ENCODE measurements at places on chromosomes 13 and 19.

- DNase-seq: no peak
These were observed 68.1 kb upstream of the STARD13 start for GRCh38 chr13:33353646-33354045.

GRCh38 chr13:21326155-21327031 is 132.7 kb downstream of the ZDHHC20 start:
- DNase-seq: peak; percentile 60

GRCh38 chr13:27039171-27039701 is 132.4 kb downstream of the USP12 start:
- DNase-seq: no peak

- DNase-seq: no peak
These were observed 171.9 kb downstream of the ITGBL1 start for GRCh38 chr13:101624210-101624922.

GRCh38 chr13:98041081-98041820 is 87.8 kb downstream of the IPO5 start:
- DNase-seq: no peak

GRCh38 chr19:14078411-14078810 is 5.8 kb downstream of the MISP3 start:
- no peak for DNase-seq

DNA sequence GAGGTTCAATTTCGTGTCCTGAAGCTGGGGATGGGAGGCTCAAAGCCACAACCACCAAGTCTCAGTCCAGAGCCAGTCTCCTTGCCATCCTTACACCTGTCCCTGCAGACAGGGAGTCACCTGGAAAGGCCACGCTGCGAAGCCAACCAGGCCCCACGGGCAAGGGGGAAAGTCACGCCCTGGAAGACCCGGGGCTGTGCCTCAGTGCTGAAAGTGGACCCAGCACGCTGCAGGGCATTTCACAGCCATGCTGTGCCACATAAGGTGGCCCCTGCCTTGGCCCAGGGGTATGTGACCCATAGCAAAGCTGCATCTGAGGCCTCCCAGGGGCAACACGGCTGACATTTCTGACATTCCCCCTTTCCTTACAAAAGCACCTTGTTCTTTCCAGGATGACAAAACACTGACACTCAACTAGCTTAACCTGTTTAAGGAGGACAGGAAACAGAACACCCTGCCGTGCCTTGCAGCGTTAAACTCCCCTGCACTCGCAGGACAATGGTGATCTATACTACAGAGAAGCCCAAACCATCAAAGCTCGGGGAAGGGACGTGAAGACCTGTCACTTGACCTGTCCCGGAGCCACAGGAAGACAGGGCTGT is 14.8 kb downstream of the CHERP start:
- no peak for DNase-seq

- DNase-seq: peak; percentile 91
These were observed 630 bp downstream of the RNF126 start for GRCh38 chr19:662207-662961.

Data from mucosa of descending colon (tissue), 3 donors.